ENCODE measurements at places on chromosomes 5 and 9.

- DNase-seq, result peak; percentile 71
Observed at GRCh38 chr9:7117676-7118561, 360.1 kb downstream of the KDM4C start.

- DNase-seq, result no peak
Observed at GRCh38 chr5:83789371-83789770, 68.7 kb upstream of the HAPLN1 start.

- DNase-seq, result peak; percentile 38
Observed at GRCh38 chr5:141747152-141748141, 65.4 kb upstream of the ARAP3 start.

DNA sequence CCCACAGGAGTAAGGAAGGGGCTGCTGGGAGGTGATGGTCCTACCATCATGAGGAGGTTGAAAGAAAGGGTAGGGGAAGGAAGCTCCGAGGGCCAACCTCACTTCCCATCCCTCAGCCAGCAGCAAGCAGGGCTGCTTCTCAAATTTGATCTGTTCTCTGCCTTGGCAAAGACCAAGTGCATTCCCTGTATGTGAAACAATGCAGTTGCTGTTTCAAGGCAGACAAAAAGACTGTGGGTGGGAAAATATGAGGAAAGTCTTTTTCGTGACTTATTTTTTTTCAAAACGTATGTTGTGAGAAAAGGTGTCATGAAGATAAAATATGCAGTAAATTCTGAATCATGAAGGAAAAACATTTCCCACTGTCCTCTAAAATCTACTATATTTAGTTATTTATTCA is 165.9 kb downstream of the ARSB start:
- no peak for DNase-seq

DNA sequence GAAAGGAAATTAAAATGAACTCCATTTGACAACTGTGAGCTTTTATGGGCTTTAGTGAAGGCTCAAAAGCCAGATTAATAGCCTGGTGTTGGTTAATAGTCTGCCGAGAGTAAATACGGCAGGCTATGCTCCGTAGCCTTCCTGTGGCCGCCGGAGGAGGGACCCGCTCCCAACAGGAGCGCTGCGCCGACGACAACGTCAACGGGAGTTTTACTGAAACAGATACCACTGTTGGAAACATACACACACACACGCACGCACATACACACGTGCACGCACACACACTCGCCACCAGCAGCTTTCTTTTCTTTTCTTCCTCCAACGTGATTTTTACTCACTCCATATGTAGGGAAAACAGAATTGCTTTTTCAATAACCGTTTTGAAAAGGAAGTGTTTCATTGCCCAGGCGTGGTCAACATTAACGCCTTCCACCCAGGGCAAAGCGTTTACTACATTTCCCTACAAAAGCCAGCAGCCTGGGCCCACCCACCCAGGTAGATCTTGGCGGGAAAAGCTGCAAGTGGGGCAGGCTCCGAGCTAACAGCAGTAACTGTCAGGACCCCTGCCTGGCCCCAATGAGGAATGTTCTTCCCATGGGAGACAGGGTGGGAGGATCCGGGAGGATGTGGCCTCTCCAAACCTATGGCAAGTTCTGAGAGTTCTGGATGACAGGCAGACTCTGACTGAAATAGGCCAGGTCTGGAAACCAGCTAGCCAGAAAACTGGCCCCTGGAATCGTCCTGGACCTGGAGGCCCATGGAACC is 72.3 kb downstream of the PAX5 start:
- DNase-seq, result no peak

- no peak for DNase-seq
Observed at GRCh38 chr5:4523038-4523437, 617.1 kb upstream of the ADAMTS16 start.

- DNase-seq, result no peak
Observed at GRCh38 chr9:127397646-127398274, 791 bp downstream of the SLC2A8 start.

GRCh38 chr5:73917433-73917832 is 291.4 kb downstream of the ARHGEF28 start:
- peak; percentile 72 for DNase-seq

DNA sequence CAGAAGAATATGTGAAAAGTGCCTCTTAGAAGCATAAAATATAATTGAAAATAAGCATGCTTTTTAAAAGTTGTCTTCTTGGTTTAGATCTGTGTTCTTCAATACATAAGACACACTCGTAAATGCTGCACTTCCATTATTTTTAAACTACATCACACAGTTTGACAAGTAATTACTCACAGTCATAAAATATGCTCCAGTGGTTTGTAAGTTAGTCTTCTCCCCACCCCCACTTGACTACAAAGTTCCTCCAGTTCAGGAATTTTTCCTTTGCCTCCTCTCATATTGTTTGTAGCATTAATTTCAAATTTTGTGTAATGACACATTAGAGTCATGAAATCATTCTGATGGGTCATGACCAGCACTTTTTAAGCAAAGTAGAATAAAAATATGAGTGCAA is 60.3 kb upstream of the PTGER4 start:
- DNase-seq, result no peak

GRCh38 chr9:35798658-35799374 is 7.4 kb downstream of the NPR2 start:
- DNase-seq, result no peak

- no peak for DNase-seq
Observed at GRCh38 chr5:176739461-176740051, 70.8 kb upstream of the UNC5A start.

DNA sequence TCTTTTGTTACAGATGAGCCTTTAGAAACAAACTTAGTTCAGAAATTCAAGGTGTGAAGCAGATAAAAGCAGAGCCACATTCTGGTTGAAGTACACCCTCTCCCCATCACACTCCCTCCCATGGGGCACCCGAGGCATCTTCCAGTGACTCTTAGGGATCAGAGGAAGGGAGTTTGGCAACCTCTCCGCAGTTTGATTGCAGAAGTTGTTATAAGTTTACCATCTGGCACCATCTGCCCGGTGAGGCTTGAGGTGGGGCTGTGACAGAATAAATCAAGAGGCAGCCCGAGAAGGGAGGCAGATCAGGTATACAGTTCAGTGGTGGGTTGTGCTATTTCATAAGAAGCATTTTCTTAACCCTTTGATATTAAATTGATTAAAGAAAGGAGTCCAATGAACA is 458.6 kb upstream of the CLINT1 start:
- DNase-seq, result no peak

- DNase-seq, result no peak
Observed at GRCh38 chr5:95846554-95847260, 24.2 kb upstream of the GLRX start.

GRCh38 chr5:147398860-147399259 is 111.0 kb downstream of the DPYSL3 start:
- no peak for DNase-seq

GRCh38 chr9:12539580-12539975 is 153.6 kb upstream of the TYRP1 start:
- DNase-seq, result no peak

All from NCI-H2081 treated with DMSO at 0.1 percent for 48 hours (cell line).